Muscle of arm (tissue), 14 donors: ENCODE measurements at places on chromosomes 7 and 10.

- no peak for DNase-seq
These were observed 4.5 kb upstream of the BLNK start for GRCh38 chr10:96275685-96276418.

DNA sequence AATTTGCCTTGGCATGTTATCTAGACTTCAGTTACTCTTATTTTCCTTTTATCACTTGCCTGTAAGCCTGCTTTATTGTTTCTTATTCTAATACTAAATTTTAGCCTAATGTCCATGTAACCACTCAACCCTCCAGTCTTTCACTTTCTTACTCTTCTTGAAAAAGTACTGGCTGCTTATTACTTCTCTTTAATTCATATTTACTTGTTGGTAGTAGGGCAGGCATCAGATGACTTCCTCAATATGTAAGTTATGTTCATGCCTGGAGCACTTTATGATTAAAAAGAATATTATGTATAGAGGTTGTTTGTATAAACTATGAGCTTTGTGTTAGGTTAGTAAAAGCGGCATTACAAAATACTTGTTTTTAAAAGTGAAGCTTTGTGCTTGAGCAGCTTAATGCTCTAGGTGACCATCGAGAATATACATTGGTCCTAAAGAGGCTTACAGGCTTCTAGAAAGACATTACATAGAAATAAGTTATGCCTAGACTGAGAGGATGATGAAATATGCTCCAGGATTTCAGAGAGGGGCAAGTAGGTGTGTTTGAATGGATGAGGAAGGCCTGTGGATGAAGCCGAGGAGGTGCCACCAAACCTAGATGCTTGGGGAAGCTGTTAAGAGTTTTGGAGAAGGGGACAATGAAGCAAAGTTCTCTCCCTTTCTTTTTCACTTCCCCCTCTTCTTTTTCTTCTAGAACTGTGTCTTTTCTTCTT lies 207.1 kb upstream of the HDAC9 start:
- DNase-seq = no peak

DNA sequence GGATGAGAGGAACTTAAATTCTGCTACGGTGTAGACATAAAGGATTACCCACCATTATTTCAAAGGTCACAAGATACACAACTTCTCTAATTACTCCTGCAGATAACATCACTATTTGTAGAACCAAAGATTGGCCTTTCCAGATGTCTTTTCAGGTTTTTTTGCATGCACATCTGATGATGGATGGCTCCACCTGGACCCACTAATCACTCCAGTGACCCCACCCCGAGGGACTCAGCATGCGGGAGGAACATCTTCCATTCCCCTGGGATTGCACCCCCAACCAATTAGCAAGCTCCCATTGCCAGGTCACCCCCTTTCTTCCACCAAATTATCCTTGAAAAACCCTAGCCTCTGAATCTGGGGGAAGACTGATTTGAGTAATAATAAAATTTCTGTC lies 608.9 kb downstream of the CNTNAP2 start:
- no peak for DNase-seq

- no peak for DNase-seq
These were observed 60.0 kb downstream of the VTI1A start for GRCh38 chr10:112507046-112507445.

DNA sequence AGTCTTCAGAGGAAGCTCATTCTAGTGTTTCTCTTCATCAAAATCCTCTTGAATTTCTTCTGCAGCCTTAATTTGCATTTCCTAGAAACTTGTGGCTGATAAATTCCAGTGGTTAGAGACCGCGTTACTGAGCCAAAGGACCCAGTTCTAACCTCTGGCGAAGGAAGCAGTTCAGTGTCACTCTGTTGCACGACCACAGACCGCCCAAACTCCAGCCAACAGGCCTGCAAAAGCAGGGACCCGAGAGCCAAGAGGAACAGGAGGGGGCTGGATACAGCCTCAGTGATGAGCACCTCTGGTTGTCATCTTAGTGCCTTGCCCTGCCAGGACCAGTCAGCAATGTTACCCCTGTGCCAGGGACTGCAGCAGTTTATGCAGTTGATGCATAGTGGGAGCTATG lies 70.0 kb downstream of the AFAP1L2 start:
- DNase-seq = no peak

DNA sequence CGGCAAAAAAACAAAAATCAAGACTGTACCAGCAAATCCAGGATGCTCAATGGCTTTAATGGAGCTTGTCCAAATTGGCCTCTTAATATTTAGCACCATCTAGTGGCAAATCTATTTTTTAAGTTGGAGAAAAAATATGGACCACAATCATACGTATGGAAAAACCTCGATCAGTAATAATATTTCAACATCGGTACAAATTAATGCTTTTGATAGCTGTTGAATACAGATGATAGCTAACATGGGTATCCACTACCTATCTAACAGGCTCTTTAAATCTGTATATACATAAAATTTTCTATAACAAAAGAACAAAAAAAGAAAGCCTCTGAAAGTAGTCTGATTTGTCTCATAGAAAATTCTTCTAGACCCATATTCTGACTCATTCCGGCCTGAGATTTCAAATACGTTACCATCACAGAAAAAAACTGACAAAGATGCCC lies 29.2 kb downstream of the COA1 start:
- peak; percentile 61 for DNase-seq

GRCh38 chr7:149476791-149477190 lies 15.9 kb upstream of the ZNF777 start:
- no peak for DNase-seq

- peak; percentile 9 for DNase-seq
These were observed 1354.7 kb upstream of the LRRTM3 start for GRCh38 chr10:65571011-65571570.

- no peak for DNase-seq
These were observed 244.7 kb downstream of the PTEN start for GRCh38 chr10:88108115-88108610.

- DNase-seq = no peak
These were observed 46.0 kb downstream of the CDC123 start for GRCh38 chr10:12241810-12242529.

DNA sequence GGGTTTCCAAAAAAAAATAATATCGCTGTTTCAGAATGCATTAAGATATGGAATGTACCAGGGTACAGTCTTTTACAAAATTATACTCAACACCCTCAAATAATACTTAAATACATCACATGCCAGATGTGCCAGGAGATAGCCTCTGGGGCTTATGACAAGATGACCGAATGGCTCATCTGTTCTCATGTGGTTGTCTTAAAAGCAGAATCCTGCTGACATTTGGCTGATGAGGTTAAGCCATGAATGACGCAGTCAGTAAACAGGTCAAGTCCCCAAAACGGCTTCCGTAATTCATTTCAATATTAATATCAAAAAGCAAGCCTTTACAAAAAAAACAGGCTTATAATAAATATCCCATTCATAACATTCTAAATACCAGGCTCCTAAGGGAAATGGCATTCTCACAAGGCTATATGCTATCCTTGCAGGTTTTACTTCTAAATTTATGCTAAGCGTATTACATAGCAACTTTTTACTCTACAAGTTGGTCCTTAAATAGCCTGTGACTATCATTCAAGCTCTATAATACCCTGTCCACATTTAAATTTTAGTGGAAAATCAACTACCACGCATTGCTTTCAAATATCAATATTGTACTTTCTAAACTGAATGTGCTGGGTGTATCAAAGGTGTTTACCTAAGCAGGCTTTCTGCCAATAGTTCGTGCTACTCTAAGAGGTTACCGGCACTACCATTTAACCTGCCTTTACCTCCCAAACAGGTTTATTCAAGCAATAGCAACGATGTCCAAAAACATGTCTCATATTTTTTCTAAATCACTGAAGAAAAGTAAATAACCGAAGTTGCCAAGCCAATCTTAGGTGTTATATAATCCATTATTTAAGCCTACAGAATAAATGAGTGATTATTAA lies 15.6 kb downstream of the SMURF1 start:
- DNase-seq = no peak

GRCh38 chr7:151823566-151824372 lies 53.1 kb downstream of the PRKAG2 start:
- no peak for DNase-seq

DNA sequence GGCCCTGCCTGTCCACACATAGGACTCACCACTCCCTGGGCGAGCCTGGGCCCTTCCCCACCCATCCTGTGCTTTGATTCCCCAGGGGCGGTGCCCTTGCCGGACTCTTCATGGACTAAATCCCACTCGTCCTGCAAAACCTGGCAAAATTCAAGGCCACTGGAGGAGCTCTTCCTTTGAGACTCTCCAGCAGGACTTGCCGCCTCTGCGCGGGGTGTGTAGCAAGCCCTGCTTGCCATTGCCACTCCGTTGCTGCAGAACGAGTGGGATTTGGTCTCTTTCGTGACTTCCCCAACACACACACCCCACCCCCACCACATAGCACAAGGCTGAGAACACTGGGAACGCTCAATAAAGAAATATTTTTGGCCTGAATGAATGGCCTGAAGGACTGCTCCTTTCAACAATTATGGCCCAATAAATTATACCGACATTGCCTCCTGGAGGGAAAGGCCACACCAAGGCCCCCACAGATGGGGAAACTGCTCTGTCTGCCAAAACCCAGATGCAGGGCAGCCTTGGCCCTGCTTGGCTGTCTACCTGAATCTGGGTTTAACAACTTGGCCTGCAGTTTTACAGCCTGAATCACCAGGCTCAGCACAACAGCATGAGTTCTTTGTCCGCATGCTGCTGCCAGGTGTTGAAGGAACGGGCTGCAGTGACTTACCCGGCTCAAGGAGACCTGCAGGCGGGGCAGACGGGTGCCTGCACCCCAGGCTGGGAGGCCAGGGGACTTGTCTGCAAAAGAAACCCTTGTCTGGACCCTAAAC lies 72.8 kb upstream of the KAT6B start:
- no peak for DNase-seq
